ENCODE measurements at places on chromosomes 6 and 20. TPM values are rescaled to one million over a fixed set of nuclear protein-coding genes. Genes with fewer than 3 reads are reported as not detected.

Gene C20orf144
- not detected for total RNA-seq

Gene NHSL1
- total RNA-seq: 13.3 TPM

Gene HLA-DRB5
- total RNA-seq: not detected

Gene PTGIS
- 465 TPM for total RNA-seq

Gene BTBD9
- 45.8 TPM for total RNA-seq

All from thoracic aorta (tissue), 2 donors.